ENCODE measurements at places on chromosomes 11 and 22. TPM values are rescaled to one million over a fixed set of nuclear protein-coding genes. Genes with fewer than 3 reads are reported as not detected.

GRCh38 chr11:127789927-127790326, 789.4 kb upstream of the KIRREL3 start:
- peak; percentile 12 for DNase-seq

- DNase-seq: no peak
Observed at GRCh38 chr11:88158081-88158480, 17.2 kb downstream of the RAB38 start.

GRCh38 chr11:66047541-66048365, 1.2 kb downstream of the GAL3ST3 start:
- DNase-seq: no peak

The CSRP3 gene
- not detected for total RNA-seq

The MPZL3 gene
- 51.1 TPM for total RNA-seq

The LMNTD2 gene
- 1.3 TPM for total RNA-seq

All from activated CD8-positive, alpha-beta T cell treated with anti-CD3 and anti-CD28 coated beads for 36 hours (primary cell).